HT-29 (cell line): ENCODE measurements at places on chromosomes 4 and X. TPM values are rescaled to one million over a fixed set of nuclear protein-coding genes. Genes with fewer than 3 reads are reported as not detected.

The GLRA2 gene
- not detected in 2 replicates for total RNA-seq

GRCh38 chrX:41314204-41314603 lies 19.8 kb upstream of the DDX3X start:
- no peak for DNase-seq

The LIAS gene
- total RNA-seq, result 4.9 and 5.5 TPM in 2 replicates

GRCh38 chrX:71151366-71151765 lies 6.7 kb downstream of the NLGN3 start:
- no peak for DNase-seq

The F8 gene
- 0.03 and 0.41 TPM in 2 replicates for total RNA-seq

DNA sequence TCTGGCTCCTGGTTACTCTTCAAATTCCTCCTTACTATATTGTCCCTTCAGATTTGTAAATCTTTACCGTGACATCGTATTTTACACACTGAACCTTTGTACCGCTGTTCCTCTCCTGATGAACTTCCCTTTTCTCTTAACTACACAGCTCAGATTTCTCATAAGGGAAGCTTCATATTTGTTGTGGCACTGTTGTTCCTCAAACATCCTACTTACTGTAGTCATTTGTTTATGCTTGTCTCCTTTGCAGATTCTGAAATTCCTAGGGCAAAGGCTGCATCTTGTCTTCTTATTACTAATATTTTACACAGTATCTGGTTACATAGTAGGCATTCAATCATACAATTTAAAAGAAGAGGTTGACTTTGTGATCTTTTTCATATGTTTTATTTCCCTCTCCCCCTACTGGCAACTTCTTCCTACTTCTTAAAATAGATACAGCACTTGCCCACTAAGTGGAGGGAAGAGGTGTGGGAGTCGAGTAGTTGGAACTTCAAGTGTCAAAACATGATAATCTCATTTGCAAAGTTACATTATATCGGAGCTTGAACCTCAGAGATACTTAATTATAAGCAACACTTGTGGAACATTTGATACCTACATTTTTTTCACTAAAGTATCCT lies 50.0 kb downstream of the TET2 start:
- peak; percentile 13 for DNase-seq

The CTAG2 gene
- total RNA-seq, result not detected in 2 replicates

DNA sequence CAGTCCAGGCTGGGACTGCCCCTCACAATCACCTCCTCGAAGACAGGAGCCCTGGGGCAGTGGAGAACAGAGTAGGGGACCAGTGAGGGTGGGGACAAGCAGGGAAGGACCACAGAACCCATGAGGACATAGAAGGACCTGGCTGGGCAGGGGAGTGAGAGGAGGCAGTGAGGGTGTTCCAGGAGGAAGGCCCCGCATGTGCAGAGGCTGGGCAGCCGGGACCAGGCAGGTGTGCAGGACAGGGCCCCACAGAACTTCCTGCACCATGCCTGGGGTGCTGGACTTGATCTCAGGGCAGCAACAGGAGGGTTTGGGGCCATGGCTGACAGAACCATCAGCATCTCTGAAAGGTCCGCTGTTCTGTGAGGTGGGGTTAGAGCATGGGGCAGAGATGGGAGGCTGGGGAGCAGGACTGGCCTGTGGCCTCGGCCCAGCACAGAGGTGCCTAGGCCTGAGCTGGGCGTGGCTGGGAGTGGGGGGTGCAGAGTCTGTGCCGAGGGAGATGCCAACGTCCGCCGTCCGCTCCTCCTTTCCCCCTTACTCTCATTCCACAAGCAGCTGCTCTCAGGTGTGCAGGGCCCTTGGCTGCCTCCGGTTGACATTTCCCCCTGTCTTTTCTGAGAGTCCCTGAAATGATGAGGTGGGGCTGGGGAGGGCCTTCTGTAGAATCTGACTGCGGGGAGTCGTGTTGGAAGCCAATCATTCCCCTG lies 40.8 kb downstream of the EVC start:
- DNase-seq, result no peak

The TKTL2 gene
- not detected in 2 replicates for total RNA-seq

- DNase-seq, result no peak
Observed at GRCh38 chr4:166535865-166536264, 662.8 kb downstream of the TLL1 start.

GRCh38 chr4:75549019-75549418 lies 6.8 kb upstream of the ODAPH start:
- no peak for DNase-seq
